Thoracic aorta (tissue), 2 donors: ENCODE measurements at places on chromosomes 1 and 21.

- DNase-seq: no peak
- H3K4me3 ChIP-seq: peak overlapping the region; percentile 89
- H3K27me3 ChIP-seq: no peaks in the 10 kb centered on the region
- H3K36me3 ChIP-seq: peaks cover 11% of the 10 kb centered on the region
- H3K4me1 ChIP-seq: peaks cover 15% of the 10 kb centered on the region
Observed at GRCh38 chr1:65421351-65422025, 1.0 kb downstream of the LEPR start.

DNA sequence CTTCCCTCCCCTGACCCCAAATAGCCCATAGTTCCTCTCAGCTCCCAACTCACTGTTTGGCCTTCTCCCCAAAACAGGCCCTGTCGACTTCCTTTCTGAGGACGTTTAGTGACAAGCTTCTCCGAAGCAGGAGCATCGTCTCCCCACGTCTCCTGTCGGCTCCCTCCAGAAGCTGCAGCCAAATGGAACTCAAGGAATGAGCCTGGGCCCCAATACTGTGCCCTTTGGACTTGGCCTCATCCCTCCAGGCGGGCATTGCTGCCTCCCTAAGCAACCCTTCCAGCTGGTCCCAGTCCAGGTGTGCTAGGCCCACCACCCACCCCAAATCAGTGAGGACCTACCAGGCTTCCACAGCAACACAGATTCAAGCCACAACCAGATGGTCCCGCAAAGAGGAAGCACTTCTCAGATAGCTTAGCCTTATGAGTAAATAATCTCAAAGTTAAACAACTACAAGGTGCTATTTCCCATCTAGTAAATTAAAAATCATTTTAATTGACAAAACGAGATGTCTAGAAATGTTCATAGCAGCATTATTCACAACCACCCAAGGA, 33.0 kb downstream of the ACOT7 start:
- no peaks in the 10 kb centered on the region for H3K27me3 ChIP-seq
- no peak for DNase-seq
- H3K27ac ChIP-seq: peak overlapping the region; percentile 64
- no peaks in the 10 kb centered on the region for H3K36me3 ChIP-seq
- no peak overlapping the region for H3K4me3 ChIP-seq

- no peaks in the 10 kb centered on the region for H3K27me3 ChIP-seq
- no peak overlapping the region for H3K4me3 ChIP-seq
- peaks cover 31% of the 10 kb centered on the region for H3K4me1 ChIP-seq
- H3K27ac ChIP-seq: peak overlapping the region; percentile 0
Observed at GRCh38 chr1:41827991-41828570, 90.6 kb downstream of the HIVEP3 start.

DNA sequence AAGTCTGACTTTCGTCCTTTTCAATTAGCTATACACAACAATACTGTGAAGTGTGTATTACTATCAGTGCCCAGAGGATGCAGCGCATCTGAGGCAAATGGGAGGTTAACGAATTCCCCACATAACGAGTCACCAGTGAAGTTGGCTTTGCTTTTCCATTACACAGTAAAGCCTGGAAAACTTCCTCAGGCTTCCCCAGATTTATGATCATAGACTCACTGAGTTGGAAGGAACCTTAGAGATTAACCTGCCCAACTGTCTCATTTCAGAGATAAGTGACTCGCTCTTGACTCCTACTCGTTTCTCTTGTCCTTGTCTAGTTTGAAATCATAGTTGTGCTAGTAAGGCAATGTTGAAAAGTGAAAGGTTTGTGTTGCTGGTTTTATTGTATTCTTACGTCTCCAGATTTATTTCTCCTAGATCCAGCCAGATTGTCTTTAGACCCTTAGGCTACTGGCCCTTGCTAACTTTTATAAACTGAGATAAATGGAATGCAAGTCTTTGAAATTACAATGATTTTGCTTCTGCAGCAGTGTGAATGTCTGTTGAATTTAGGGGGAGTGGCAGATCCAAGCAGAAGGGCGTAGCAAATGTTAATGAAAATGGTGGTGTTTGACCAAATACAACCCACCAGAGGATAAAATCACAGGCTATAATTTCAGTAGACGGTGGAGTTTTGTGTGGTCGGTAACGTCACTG, 17.3 kb downstream of the S1PR1 start:
- H3K36me3 ChIP-seq: no peaks in the 10 kb centered on the region
- no peak overlapping the region for H3K4me3 ChIP-seq
- H3K27ac ChIP-seq: no peak overlapping the region
- no peaks in the 10 kb centered on the region for H3K27me3 ChIP-seq

- peaks cover 46% of the 10 kb centered on the region for H3K4me1 ChIP-seq
- no peak overlapping the region for H3K27ac ChIP-seq
- no peaks in the 10 kb centered on the region for H3K36me3 ChIP-seq
Observed at GRCh38 chr1:2986549-2987305, 34.5 kb upstream of the ACTRT2 start.

DNA sequence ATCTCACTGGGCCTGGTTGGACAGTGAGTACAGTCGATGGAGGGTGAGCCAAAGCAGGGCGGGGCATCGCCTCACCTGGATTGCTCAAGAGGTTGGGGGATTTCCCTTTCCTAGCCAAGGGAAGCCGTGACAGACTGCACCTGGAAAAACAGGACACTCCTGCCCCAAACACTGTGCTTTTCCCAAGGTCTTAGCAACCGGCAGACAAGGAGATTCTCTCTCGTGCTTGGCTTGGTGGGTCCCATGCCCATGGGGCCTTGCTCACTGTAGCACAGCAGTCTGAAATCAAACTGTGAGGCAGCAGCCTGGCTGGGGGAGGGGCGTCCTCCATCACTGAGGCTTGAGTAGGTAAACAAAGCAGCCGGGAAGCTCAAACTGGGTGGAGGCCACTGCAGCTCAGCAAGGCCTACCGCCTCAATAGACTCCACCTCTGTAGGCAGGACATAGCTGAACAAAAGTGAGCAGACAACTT, 11.3 kb downstream of the C1orf105 start:
- DNase-seq: no peak
- H3K4me1 ChIP-seq: no peaks in the 10 kb centered on the region
- H3K27me3 ChIP-seq: no peaks in the 10 kb centered on the region
- no peak overlapping the region for H3K4me3 ChIP-seq

DNA sequence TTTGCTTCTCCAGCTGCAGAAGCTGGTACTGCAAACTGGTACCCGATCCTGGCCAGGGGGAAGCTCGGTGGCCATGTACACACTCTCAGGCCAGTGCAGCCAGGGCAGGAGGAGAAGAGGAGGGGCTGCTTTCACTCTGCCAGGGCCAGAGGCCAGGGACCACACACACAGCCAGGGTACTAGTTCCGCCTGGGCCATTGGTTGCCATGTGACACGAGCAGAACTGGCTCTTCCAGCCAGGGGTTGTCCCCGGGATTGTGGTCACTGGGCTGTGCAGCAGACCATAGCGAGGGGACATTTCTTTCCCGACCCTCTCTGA, 3.7 kb upstream of the SHISAL2A start:
- no peaks in the 10 kb centered on the region for H3K27me3 ChIP-seq
- no peak overlapping the region for H3K4me3 ChIP-seq
- no peak overlapping the region for H3K27ac ChIP-seq
- H3K4me1 ChIP-seq: peaks cover 10% of the 10 kb centered on the region

DNA sequence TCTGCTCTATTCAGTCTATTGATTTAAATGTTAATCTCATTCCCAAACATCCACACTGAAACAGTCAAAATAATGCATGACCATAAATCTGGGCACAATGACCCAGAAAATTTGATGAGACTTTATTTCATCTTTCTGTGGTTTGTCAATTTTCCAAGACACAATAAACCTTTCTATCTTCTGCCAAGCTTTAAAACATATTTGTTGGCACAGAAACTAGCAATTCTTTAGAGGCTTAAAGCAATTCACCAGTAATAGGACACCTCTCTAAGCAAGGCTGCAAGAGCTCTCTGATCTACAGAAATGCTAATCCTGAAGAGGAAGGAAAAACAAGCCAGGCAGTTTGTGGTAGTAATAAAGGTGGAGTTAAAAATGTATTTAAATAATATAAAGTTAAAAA, 113.7 kb downstream of the FCRL5 start:
- no peak for DNase-seq
- H3K27ac ChIP-seq: no peak overlapping the region
- H3K27me3 ChIP-seq: no peaks in the 10 kb centered on the region
- H3K4me1 ChIP-seq: no peaks in the 10 kb centered on the region

DNA sequence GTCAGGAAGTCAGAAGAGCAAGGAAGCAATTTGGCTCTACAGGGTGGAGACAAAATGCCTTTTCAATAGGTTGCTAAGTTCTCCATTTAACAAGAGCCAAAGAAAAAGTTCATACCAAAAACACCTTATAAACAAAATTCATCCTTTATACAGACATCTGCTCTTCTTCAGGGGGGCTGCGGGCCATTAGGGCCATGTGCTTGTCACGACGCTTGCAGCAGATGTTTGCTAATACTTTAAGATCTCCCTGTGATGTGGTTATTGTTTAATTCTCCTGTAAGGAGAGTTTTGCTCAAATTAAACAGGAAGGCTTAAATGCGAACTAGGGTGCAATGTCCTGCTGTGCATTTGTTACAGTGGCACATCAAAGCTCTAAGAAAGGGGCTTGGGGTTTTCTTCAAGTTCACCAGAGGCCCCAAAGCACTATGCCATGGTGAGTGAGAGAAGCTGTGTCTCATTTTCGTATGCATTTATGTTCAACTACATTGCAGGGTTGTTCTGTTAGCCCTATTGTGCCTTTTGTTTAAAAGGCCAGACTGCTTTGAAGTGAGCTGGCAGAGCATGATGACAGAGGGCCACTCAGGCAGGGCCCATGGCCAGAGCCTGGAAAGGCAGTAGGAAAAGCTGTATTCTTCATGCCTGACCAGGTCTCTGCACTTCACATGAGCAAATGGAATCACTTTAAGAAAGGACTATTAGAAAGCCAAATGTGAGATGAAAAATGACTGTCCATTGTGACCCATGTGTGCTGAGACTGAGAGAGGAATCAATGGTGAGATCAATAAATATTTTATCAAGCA, 24.8 kb upstream of the NTPCR start:
- no peak overlapping the region for H3K4me3 ChIP-seq
- no peak overlapping the region for H3K27ac ChIP-seq
- no peaks in the 10 kb centered on the region for H3K27me3 ChIP-seq
- no peak for DNase-seq
- no peaks in the 10 kb centered on the region for H3K4me1 ChIP-seq
- no peaks in the 10 kb centered on the region for H3K36me3 ChIP-seq

DNA sequence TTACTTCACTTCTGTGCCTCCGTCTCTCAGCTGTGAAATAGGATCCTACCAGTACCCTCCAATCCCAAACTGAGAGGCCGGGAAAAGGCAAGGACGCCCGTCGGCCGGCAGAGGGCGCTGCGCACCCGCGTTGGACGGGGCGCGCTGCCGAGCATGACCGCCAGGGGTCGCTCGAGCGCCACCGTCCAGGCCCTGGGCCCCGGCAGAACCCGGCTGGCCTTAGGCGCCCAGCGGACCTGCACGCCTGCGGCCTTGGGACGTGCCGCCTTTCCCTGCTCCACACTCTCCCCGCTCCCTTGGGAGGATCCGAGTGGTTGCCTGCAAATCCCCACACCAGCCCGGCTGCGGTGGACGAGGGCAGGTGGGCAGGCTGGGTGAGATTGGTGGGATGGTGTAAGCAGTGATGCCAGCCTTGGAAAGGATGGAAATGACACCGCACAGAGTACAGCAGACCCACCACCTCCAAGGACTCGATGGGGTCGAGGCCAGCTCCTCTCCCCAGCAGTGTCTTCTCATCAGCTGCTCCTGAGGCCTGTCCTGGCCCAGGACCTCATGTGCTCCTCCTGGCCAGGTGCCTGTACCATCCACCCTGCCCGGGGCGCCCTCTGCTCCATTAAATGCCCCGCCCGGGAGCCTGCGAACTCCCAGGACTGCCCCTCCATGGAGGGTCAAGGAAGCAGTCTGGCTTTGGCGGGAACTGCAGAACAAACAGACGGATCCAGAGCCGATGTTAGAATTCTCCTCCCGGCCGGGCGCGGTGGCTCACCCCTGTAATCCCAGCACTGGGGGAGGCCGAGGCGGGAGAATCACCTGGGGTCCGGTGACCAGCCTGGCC, 47.4 kb upstream of the LBR start:
- no peaks in the 10 kb centered on the region for H3K36me3 ChIP-seq
- H3K27ac ChIP-seq: no peak overlapping the region
- no peaks in the 10 kb centered on the region for H3K27me3 ChIP-seq
- no peak for DNase-seq
- H3K4me1 ChIP-seq: peaks cover 12% of the 10 kb centered on the region
- peak overlapping the region; percentile 37 for H3K4me3 ChIP-seq

- H3K36me3 ChIP-seq: no peaks in the 10 kb centered on the region
- H3K4me1 ChIP-seq: no peaks in the 10 kb centered on the region
- H3K27ac ChIP-seq: no peak overlapping the region
- DNase-seq: no peak
Observed at GRCh38 chr21:25822981-25823380, 88.2 kb downstream of the GABPA start.

DNA sequence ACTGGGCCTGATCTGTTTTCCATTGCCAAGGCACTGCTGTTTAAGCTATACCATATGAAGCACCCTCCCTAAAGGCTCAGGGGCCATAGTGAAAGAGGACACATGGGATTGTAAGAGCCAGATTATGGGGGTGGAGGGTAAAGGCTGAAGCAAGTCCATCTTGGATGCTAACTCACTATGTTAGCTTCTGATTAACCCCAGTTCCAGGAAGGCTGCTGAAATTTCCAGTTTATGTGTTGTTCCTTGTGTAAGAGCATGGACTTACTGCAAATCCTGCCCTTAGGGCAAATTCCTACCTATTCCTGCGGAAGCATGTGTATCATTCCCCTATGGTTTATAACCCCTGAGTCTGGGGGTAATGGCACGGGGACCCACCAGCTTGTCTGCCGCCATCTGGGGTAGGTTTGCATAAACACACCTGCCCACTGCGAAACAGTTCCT, 91.8 kb upstream of the SERBP1 start:
- no peak overlapping the region for H3K4me3 ChIP-seq
- no peak overlapping the region for H3K27ac ChIP-seq
- H3K4me1 ChIP-seq: no peaks in the 10 kb centered on the region
- no peak for DNase-seq

DNA sequence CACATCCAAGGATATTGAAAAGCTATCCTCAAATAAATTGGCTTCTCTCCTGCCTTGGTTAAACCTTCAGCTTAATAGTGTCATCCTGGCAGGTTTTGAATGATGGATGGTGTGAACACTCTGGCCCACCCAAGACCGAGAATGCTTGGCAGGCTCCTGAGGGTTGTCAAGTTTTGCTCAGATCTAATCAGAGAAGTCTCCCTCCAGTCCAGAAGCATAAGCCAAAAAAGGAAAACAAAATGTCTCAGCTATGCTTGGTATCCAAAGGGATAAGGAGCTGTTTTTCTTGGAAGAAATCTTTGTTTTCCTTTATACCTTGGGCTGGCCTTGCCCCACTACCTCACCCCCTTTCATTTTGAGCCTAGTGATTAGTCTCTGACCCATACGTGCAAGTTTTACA, 172.7 kb downstream of the CRB1 start:
- H3K27ac ChIP-seq: peak overlapping the region; percentile 18
- H3K4me3 ChIP-seq: no peak overlapping the region
- no peaks in the 10 kb centered on the region for H3K36me3 ChIP-seq

- no peak for DNase-seq
- H3K4me3 ChIP-seq: peak overlapping the region; percentile 79
- no peak overlapping the region for H3K27ac ChIP-seq
Observed at GRCh38 chr1:86155807-86156565, 586 bp downstream of the COL24A1 start.
